ENCODE measurements at places on chromosomes 12 and 14.
A peak's percentile ranks its signal among the peaks of the same experiment; 100 is the strongest.

GRCh38 chr14:73778736-73779135 is 64.6 kb upstream of the PNMA1 start:
- no peak for DNase-seq

DNA sequence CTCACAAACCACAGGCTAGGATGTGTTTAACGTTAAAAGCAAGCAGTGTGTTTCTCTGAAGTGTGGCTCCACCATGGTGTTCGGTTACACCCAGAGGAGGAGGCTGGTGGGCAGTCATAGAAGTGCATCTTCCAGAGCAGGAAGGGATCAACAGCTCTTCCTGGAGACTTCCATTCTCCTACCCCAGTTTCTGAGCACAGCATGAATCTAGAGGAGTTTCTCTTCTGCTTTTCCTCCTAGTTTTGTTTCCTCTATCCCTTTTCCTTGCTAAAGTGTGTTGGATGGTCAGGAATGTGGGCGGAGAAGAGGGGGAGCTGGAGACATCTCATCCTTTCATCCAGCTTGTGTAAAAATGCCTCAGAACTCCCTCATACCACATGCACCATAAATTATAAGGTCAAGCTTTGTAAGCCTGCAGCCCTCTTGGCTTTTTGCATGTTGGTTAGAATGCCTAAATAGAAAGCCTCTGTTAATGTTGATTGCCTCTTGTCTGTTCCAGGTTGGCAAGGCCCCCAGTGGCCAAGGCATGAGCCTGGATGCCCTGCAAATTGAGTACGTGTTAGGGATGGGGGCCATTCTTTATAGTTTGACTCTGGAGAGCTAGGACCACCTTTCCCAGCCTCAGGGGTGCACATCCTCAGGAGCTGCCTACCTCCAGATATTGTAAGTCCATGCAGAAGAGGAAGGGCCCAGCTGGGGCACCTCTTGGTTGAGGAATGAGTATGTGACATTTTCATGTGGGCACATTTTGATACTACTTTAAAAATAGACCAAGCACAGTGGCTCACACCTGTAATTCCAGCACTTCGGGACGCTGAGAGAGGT is 4.0 kb upstream of the CKAP4 start:
- DNase-seq = no peak

GRCh38 chr14:37945959-37946358 is 261.7 kb upstream of the SSTR1 start:
- no peak for DNase-seq

- DNase-seq = no peak
Observed at GRCh38 chr12:65720136-65721130, 103.8 kb upstream of the HMGA2 start.

GRCh38 chr12:85076688-85077430 is 40.7 kb downstream of the LRRIQ1 start:
- DNase-seq = no peak

DNA sequence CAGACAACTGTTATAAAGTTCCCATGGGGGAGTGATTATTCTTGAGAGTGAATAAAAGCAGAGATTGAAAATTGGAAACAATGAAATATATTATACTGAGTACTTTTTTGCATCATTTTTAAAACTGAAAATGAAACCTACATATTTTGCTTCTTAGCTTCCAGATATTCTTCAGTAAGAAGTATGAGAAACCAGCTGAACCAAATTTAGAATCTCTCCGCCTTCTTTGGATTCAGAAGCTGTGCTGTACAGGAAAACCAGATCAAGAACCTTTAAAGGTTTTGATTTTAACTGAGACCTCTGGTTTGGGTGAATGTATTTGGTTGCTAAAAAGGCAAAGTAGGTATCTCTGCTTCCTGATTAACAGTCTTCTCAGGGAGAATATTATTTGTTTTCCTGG is 109.4 kb downstream of the AKAP6 start:
- DNase-seq = no peak

- no peak for DNase-seq
Observed at GRCh38 chr12:70853326-70853725, 67.2 kb downstream of the PTPRR start.

GRCh38 chr12:3333583-3333982 is 157.4 kb upstream of the PRMT8 start:
- DNase-seq = no peak

GRCh38 chr14:22598896-22599244 is 770 bp downstream of the ABHD4 start:
- peak; percentile 29 for DNase-seq

DNA sequence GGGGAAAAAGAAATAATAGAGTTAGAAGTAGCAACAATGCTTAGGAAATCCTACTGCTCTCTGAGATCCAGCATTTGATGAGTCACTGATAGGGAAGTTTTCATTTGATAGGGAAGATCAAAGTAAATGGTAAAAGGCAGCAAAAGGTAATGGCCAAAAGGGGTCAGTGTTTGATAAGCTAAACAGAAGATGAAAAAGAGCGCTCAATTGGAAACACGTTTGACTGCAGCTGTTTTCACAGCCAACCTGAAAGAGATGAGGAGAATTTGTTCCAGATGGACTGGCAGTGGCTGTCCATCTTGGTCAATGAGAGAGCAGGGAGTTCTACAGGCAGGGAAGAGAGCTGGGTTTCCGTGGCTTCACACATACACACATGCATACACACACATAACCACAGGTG is 264.2 kb downstream of the TMEM132C start:
- no peak for DNase-seq

- DNase-seq = no peak
Observed at GRCh38 chr12:32134101-32134888, 27.6 kb downstream of the BICD1 start.

GRCh38 chr12:64006211-64006825 is 161.8 kb downstream of the SRGAP1 start:
- no peak for DNase-seq

Data from head of caudate nucleus (tissue), 42 donors.